NCI-H446 (cell line): ENCODE measurements at places on chromosomes 1 and 21.

- no peak for DNase-seq
These were observed 742.6 kb upstream of the CXADR start for GRCh38 chr21:16770266-16770665.

- DNase-seq = no peak
These were observed 151.8 kb upstream of the RAB4A start for GRCh38 chr1:229119161-229119560.

DNA sequence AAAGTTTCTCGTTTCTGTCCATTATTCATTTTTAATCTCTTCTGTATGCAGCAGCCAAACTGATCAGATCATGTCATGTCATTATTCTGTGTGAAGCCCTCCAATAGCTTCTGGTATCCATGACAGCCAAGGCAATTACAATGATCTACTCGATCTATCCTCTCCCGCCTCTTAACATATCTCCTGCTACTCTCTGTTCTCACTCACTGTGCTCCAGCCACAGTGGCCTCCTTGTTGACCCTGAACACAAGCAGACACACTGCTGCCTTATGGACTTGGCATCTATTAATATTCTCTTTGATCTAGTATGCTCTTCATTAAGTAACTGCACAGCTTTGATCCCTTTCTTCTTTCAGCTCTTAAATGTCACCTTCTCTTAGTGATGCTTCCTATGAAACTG lies 59.5 kb downstream of the TPR start:
- DNase-seq = no peak

GRCh38 chr1:51910221-51911000 lies 31.9 kb upstream of the NRDC start:
- DNase-seq = no peak

DNA sequence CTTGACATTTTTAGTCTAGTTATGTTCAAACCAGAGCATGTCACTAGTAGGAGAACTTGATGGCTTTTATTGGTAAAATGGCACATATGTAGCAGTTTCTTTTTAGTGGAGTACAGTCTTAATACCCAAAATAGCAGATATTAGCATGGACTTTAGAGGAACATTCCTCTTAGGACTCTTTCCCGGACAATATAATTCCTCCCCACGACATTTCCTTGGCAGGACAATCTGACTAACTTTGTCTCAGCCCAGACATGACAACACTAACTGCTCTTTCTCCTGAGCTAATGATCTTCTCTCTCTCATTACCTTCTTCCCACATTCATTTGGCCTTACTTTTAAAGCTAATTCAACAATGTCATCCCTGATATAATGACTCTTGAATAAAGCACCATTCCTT lies 62.5 kb downstream of the ADAMTS1 start:
- DNase-seq = no peak
